CD4-positive, CD25-positive, alpha-beta regulatory T cell (primary cell): ENCODE measurements at places on chromosomes 11 and 22. TPM values are rescaled to one million over a fixed set of nuclear protein-coding genes. Genes with fewer than 3 reads are reported as not detected.
A peak's percentile ranks its signal among the peaks of the same experiment; 100 is the strongest.

Gene GVQW3
- total RNA-seq: 2.7 TPM

DNA sequence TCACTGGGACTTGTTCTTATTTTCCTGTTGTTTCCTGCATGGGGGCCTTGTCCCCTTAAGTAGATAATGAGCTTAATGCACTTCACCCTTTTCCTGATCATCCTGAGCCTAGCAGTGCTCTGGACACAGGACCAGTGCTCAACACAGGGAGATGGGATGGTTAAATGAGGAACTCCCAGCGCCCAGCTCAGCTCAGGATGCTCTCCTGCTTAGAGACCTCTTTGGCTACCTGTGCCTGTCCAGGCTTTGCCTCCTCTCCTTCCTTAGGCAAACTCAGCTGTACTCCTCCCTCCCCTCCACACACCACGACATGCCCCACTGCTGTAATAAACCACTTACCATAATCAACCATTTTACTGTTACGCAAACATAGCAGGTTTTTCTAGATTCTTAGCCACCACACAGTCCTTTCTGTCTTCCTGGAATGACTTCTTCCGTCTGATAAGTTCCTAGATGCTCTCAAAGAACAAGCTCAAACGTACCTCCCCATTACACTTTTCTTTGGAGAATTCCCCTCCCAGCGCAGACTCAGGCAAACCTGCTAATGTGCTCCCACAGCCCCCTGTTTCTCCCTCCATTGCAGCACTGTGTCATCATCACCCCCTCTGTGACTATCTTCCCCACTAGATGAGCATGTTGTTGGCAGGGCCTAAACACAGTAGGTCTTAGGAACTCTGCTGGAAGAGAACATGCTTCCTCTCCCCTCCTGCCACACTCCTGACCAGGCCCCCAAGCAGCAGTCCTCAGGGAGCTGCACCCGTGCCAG, 113.6 kb downstream of the MICAL2 start:
- H3K36me3 ChIP-seq: peaks cover 38% of the 10 kb centered on the region
- H3K27ac ChIP-seq: peak overlapping the region; percentile 82
- H3K27me3 ChIP-seq: no peaks in the 10 kb centered on the region
- H3K4me1 ChIP-seq: peaks cover 43% of the 10 kb centered on the region
- DNase-seq: no peak
- peak overlapping the region; percentile 81 for H3K4me3 ChIP-seq

GRCh38 chr11:66012371-66012945, 650 bp downstream of the CST6 start:
- H3K36me3 ChIP-seq: no peaks in the 10 kb centered on the region
- DNase-seq: no peak
- no peak overlapping the region for H3K4me3 ChIP-seq
- no peak overlapping the region for H3K27ac ChIP-seq
- H3K27me3 ChIP-seq: peaks cover 8% of the 10 kb centered on the region

Gene NRGN
- total RNA-seq: 58.8 TPM

Gene PHLDA2
- total RNA-seq: 1.3 TPM

GRCh38 chr11:57491371-57492061, 24.0 kb downstream of the SLC43A1 start:
- peak; percentile 15 for DNase-seq
- no peak overlapping the region for H3K4me3 ChIP-seq
- no peaks in the 10 kb centered on the region for H3K27me3 ChIP-seq

Gene PGA5
- not detected for total RNA-seq

DNA sequence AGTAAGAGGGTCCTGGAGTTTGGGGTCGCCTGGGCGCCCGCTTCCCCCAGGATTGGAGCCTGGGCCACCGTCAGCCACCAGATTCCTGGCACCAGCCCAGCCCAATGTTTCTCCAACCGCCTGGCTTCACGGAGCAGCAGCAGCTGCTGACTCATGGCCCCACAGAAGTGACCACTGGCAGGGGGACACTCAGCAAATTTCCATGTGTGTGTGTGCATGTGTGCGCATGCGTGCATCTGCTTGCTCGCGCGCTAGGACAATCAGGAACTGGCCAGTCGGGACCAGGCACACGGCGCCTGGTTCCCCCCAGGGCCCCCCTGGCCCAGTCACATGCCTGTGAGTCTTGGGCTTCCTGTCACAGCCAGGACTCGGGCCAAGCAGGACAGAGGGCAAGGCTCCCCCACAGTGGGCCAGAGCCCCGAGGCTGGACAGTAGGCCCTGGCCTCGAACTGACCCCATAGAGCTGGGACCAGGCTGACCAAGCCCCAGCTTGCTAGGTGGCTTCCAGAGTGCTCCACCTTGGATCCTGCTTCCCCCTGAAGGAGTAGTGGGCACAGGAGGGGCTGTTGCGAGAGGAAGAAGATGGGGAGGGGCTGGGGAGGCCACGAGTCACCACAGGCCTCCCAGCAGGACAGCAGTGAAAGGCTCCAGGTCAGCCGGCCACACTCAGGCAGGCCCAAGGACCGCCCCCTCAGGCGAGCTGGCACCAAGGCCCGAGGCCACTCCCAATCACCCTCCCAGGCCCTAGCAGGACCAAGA, 3.2 kb downstream of the CTSD start:
- no peak overlapping the region for H3K4me3 ChIP-seq
- DNase-seq: no peak
- H3K4me1 ChIP-seq: peaks cover 76% of the 10 kb centered on the region
- H3K36me3 ChIP-seq: peaks cover 6% of the 10 kb centered on the region
- no peaks in the 10 kb centered on the region for H3K27me3 ChIP-seq

Gene PTS
- 71.5 TPM for total RNA-seq

DNA sequence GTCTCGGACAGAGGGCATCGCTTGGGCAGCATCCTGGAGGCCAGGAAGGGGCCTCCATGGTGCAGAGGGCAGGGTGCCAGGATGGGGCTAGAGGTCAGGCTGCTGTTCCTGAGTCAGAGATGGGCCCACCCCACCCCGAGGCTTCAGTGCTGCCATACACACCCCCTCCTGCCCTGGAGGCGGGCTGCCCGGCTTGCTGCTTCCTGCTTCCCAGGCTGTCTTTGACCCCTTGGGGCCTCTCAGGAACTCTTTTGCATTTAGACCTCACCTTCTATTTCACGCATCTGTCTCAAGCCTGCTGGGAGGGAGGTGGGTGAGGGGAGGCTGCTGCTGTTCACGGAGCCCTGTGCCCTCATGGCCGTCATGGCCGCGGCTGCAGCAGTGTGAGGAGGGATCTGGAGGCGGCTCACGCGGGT, 6.6 kb upstream of the GRAMD4 start:
- peak overlapping the region; percentile 87 for H3K4me3 ChIP-seq
- H3K27ac ChIP-seq: no peak overlapping the region
- no peaks in the 10 kb centered on the region for H3K27me3 ChIP-seq

- H3K36me3 ChIP-seq: no peaks in the 10 kb centered on the region
- H3K27me3 ChIP-seq: no peaks in the 10 kb centered on the region
- no peak overlapping the region for H3K27ac ChIP-seq
- no peak for DNase-seq
Measured at GRCh38 chr11:1737080-1737757, 13.2 kb downstream of the IFITM10 start.

DNA sequence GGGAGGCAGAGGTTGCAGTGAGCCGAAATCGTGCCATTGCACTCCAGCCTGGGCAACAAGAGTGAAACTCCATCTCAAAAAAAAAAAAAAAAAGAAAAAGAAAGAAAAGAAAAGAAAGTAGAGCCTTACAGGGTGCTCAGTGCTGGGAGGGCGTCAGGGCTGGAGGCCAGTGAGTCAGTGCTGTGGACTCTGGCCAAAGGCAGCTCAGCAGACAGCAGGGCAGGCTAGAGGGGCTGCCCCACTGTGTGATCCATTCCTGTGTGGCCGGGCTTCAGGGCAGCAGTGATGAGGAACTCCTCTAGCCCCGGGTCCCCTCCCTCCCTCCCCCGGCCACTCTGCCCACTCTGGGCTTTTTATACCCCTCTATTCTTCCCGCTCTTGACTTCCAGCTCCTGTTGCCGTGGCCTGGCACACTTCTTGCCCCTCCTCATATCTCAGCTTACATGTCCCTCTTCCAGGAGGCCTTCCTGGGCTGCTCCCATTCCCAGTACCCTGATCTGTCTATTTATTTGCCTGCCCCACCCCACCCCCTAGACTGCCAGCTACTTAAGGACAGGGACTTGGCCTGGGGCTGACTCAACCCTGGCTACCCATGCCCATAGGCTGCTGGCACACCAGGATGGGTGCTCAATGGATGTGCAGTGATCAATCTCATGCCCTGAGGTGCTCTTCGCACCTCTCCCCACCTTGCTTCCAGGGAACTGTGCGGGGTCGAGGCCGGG, 10.1 kb downstream of the SYT12 start:
- no peaks in the 10 kb centered on the region for H3K36me3 ChIP-seq
- no peaks in the 10 kb centered on the region for H3K4me1 ChIP-seq
- DNase-seq: no peak
- no peak overlapping the region for H3K27ac ChIP-seq
- no peak overlapping the region for H3K4me3 ChIP-seq

- peaks cover 19% of the 10 kb centered on the region for H3K36me3 ChIP-seq
- no peaks in the 10 kb centered on the region for H3K27me3 ChIP-seq
- no peak for DNase-seq
- H3K27ac ChIP-seq: no peak overlapping the region
Measured at GRCh38 chr11:74141241-74141695, 29.5 kb downstream of the C2CD3 start.

- no peak overlapping the region for H3K4me3 ChIP-seq
- H3K27me3 ChIP-seq: no peaks in the 10 kb centered on the region
- no peaks in the 10 kb centered on the region for H3K36me3 ChIP-seq
- H3K4me1 ChIP-seq: no peaks in the 10 kb centered on the region
- H3K27ac ChIP-seq: no peak overlapping the region
Measured at GRCh38 chr11:101576456-101576855, 7.4 kb downstream of the TRPC6 start.

DNA sequence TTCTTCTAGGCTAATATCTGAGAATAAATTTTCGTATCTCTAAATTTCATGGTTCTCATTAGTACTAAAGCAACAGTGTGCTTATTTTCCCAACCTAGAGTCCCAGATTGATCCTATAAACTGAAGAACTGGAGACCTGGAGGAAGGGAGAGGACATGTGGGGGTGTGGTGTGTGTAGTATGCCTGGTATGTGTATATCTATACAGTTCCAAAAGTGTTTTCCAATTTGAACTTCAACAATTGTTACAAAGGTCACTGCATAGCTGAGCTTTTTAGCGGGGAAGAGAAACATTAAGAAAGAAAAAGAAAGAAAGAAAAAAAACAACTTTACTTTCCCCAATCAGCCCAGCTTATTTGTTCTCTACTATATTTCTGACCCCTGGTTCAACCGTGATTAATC, 152.1 kb downstream of the SOX6 start:
- no peaks in the 10 kb centered on the region for H3K36me3 ChIP-seq
- H3K4me1 ChIP-seq: no peaks in the 10 kb centered on the region
- DNase-seq: no peak
- no peak overlapping the region for H3K4me3 ChIP-seq
- no peak overlapping the region for H3K27ac ChIP-seq

DNA sequence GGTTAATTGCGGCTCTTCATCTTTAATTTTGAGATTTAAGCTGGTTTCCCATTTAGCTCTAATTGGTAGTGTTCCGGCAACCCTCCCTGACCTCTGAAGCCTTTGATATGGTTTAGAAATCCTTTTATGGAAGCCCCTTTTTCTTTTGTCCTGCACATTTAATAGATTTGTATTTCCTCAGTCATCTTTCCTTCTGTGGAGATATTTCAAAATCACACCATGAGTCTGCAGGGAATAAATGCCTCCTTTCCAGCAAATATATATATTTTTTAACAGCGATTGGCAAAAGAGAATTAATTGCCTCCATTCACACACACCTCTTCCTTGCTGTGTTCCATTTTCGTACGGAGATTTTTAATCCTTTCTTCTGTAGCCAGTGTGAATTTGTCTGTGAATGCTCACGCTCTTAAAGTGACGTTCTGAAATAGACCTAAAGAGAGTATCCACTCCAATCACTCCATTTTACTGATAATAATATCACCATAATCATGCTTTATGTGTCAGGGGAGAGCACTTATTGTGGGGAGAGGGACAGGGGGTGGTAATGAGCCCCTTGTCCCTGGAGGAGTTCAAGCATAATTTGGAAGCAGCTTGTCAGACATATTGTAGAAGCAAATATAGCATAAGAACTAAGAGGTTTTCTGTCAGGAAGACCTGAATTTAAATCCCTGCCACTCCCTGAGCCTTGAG, 142.5 kb upstream of the SYT13 start:
- DNase-seq: no peak
- H3K27ac ChIP-seq: no peak overlapping the region
- H3K36me3 ChIP-seq: no peaks in the 10 kb centered on the region
- H3K4me3 ChIP-seq: no peak overlapping the region
- peaks cover 6% of the 10 kb centered on the region for H3K27me3 ChIP-seq

DNA sequence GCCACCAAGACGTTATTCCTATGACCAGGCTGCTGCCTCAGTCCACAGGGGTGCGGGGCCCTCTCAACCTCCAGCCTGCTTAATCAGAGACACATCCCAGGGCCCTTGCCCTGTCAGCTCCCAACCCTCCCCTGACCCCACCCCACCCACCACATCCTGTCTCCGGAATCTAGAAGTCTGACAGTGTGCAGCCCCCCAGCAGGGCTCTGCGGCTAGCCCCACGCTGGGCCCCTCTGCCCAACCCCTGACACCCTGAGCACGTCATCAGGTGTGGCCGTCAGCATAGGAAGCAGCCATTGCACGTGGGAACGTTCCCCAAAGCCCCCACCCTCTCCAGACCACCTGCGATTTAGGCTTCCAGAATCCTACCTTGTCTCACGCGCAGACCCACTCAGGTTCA, 34.3 kb upstream of the IGSF9B start:
- no peak for DNase-seq
- no peak overlapping the region for H3K4me3 ChIP-seq
- no peaks in the 10 kb centered on the region for H3K27me3 ChIP-seq
- H3K4me1 ChIP-seq: no peaks in the 10 kb centered on the region

DNA sequence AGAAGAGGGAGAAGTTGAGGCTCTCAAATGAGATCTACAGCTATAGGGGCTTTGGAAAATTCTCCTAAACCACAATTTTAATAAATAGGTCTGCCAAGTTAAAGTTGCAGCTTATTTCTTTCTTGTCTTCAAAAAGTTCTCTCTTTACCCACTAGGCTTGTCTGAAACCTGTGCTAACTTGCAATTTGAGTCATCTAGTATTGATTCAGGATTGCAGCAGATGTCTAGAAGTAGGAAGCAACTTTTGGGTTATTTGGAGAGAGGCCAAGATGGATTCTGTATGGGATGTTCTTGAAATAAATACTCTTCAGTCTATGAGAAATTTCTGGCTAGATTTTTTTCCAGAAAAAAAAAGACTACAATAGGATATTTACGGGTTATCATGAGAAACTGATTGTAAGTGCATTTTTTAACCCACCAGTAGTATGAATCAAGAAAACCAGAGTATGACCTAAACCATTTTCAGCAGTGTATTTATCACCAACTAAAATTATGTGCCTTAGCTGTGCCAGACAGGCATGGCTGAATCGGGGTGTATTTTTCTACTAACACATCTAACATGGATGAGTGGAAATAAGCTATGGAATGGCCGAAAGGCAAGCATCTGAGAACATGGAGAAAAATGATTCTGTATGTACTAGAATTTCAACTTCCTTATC, 4.9 kb upstream of the RAB38 start:
- H3K4me3 ChIP-seq: no peak overlapping the region
- no peak for DNase-seq
- H3K36me3 ChIP-seq: no peaks in the 10 kb centered on the region
- no peak overlapping the region for H3K27ac ChIP-seq
- no peaks in the 10 kb centered on the region for H3K4me1 ChIP-seq
- H3K27me3 ChIP-seq: peaks cover 2% of the 10 kb centered on the region

Gene SIPA1
- total RNA-seq: 200 TPM

Gene TRIM66
- 16.0 TPM for total RNA-seq

Gene MS4A15
- total RNA-seq: not detected

Gene TBX10
- not detected for total RNA-seq
